GM04503 (cell line): ENCODE measurements at places on chromosomes 16 and 17.

GRCh38 chr16:23634461-23635036, 6.6 kb downstream of the PALB2 start:
- DNase-seq = no peak

- DNase-seq = no peak
These were observed 147.5 kb upstream of the CIBAR2 start for GRCh38 chr16:85259832-85260167.

DNA sequence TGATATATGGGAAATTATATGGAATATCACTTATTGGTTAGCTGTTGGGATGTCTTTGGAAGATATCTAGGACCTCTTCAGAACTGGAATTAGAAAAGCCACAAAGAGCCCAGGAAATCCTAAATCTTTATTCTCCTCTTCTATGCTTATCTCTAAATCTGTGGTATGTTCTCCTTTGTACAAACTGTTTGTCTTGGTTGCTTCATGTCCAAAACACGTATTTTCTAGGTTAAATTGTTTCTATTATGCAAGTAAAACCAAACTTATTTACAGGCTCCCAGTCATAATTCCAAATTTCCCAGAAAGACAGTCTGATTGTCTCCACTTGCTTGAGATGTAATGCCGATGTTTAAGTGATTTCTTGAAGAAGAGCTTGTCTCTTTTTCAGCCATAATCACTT, 650.9 kb downstream of the CDH11 start:
- no peak for DNase-seq

DNA sequence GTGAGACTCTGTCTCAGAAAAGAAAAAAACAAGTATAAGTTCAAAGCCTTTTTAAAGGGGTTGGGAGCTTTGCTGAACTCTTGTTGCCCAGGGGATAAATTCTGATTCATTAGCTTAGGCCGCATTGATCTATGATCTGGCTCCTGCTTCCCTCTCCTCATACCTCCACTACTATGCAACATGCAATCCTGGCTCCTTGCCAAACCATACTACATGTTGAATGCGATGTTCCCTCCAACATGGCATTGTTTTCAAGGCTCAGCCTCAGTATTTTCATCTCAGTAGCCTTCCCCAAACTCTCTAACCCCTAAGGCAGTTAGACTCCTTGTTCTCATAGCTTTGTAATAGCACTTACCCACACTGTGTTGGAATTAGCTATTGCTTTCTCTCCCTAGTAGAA, 6.2 kb downstream of the REXO5 start:
- no peak for DNase-seq
